ENCODE measurements at places on chromosomes 16 and 17. TPM values are rescaled to one million over a fixed set of nuclear protein-coding genes. Genes with fewer than 3 reads are reported as not detected.

DNA sequence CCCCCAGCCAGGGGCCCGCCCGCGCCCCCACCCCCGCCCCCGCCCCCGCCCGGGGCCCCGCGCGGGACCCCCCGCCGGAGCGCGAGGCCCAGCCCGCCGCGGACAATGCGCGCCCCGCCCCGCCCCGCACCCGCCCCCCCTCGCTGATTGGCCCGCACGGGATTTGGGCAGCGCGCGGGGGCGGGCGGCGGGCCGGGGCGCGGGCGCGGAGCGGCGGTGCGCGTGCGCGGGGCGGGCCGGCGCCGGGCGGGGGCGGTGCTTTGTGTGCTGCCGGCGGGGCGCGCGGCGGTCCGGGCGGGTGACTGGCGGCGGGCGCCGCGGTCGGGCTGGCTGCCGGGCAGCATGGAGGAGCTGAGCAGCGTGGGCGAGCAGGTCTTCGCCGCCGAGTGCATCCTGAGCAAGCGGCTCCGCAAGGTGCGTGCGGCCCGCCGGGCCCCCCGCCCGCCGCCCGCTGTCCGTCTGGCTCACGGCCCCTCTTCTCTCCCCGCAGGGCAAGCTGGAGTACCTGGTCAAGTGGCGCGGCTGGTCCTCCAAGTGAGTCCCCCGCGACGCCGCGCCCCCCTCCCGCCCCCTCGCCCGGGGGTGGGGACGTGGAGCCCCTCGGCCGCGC is at the start of gene CBX2:
Gene CBX2, plus strand, starts transcription at position 255 of the 610 bp plus-strand sequence. Its CDS starts 88 bp downstream, at position 343.
- peak; percentile 87 for DNase-seq

- no peak for DNase-seq
Observed at GRCh38 chr16:11602321-11602720, 15.6 kb upstream of the LITAF start.

- DNase-seq = no peak
Observed at GRCh38 chr17:29663155-29663554, 40.4 kb upstream of the CORO6 start.

- DNase-seq = peak; percentile 82
Observed at GRCh38 chr17:17849147-17849820, 12.5 kb upstream of the SREBF1 start.

- DNase-seq = peak; percentile 31
Observed at GRCh38 chr17:29369831-29370735, 20.1 kb upstream of the TAOK1 start.

- no peak for DNase-seq
Observed at GRCh38 chr17:79749958-79750357, 19.2 kb downstream of the ENPP7 start.

- DNase-seq = no peak
Observed at GRCh38 chr16:57758331-57759117, 23.0 kb downstream of the KATNB1 start.

- DNase-seq = no peak
Observed at GRCh38 chr17:53273126-53273525, 549.6 kb upstream of the KIF2B start.

DNA sequence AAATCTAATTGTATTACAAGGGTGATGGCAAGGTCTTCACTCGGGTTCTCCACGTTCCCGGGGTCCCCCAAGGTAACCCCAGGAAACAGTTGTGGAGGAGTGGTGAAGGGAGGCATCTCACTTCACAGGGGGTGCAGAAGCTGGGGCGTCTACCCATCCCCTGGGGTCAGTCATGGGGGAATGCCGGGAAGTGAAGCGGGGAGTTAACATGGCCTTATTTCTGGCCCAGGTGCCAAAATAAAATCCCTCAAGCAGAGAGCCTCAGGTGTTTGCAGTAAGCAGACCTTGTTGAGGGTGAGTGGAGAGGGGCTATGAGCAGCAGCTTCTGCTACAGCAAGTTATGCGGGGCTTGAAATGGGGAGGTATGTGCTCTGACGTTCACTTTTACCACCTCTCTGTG is 9.0 kb upstream of the ATP2C2 start:
- DNase-seq = no peak

DNA sequence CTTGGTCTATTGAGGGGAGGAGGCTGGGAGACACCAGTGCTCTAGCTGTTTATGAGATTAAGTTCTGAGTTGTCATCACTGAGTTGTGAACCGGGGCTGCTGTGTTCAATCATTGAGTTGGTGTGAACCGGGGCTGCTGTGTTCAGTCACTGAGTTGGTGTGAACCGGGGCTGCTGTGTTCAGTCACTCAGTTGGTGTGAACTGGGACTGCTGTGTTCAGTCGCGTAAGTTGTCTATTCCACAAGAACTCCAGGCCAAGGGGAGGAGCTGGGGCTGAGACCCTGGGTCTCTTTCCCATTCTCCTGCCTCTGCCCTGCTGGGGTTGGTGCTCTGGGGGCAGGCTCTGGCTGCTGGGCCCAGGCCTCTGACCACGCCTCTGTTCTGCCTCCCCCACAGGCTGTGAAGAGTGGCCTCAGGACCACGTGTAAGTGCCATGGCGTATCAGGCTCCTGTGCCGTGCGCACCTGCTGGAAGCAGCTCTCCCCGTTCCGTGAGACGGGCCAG is 24.5 kb downstream of the WNT9B start:
- no peak for DNase-seq

- DNase-seq = no peak
Observed at GRCh38 chr16:88822281-88823040, 10.7 kb upstream of the APRT start.

DNA sequence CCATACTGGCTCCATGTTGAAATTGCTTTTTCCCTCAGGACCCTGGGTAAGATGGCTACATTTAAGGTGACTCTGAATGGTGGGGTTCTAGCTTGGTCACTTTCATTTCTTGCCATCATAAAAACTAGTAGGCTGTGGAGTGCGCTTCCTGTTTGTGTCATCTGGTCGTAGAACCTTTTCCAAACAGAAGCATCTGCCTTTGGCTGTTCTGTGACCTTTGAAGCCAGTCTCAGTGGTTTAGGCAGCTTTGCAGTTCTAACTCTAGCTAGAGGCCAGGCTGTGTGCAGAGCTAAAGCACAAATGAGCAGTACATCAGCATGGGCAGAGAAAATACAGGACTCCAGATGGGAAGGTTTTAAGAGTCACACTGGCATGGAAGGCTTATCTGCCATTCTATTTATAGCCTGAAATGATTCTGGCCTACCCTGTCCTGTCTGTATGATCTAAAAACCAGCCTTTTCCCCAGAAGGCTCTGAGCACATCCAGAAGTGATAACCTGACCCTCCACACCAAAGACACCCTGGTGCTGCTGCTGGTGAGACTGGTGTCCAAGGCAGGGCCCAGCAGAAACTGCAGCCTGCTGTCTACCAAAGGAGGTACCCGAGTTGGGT is 8.6 kb downstream of the ESRP2 start:
- no peak for DNase-seq

GRCh38 chr17:10233161-10233560 is 34.8 kb upstream of the GAS7 start:
- no peak for DNase-seq

- DNase-seq = no peak
Observed at GRCh38 chr16:53744449-53744848, 40.5 kb downstream of the FTO start.

DNA sequence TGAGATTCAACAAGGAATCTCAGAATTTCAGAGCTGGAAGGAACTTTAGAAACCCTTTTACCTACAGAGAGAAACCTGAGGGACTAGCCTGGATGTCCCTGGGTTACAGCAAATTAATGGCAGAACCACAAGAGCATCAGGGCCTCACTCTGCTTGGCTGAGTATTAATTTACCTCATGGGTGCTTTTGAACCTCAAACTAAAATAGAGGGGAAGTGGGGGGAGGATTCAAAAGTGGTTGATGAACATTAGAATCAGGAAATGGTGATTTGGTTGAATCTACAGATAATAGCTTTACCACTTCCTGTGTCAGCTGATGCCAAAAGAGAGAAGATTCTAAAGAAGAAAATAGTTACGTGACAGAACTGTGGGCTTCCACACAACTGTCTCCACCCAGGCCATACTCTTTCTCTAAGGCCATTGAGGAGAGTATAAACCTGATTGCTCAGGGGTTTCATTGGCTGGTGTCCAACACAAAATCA is 11.3 kb upstream of the SKAP1 start:
- no peak for DNase-seq

- no peak for DNase-seq
Observed at GRCh38 chr17:20120836-20121235, 111.7 kb downstream of the SPECC1 start.

GRCh38 chr16:86215233-86215978 is 294.9 kb upstream of the FOXF1 start:
- DNase-seq = no peak

Gene DNAH9
- 0.01 TPM for polyA plus RNA-seq

Gene SLC5A10
- not detected for polyA plus RNA-seq

Gene KRTAP4-4
- not detected for polyA plus RNA-seq

Gene SPIRE2
- 0.27 TPM for polyA plus RNA-seq

Gene DOC2B
- polyA plus RNA-seq = 3.9 TPM

Gene MILR1
- polyA plus RNA-seq = 1.1 TPM

Gene USP43
- not detected for polyA plus RNA-seq

Gene TP53TG3B
- 0.06 TPM for polyA plus RNA-seq

Gene TPSG1
- not detected for polyA plus RNA-seq
